ENCODE measurements at places on chromosomes 4 and X.

- DNase-seq: peak; percentile 5
Measured at GRCh38 chr4:103046416-103047290, 27.1 kb upstream of the SLC9B1 start.

DNA sequence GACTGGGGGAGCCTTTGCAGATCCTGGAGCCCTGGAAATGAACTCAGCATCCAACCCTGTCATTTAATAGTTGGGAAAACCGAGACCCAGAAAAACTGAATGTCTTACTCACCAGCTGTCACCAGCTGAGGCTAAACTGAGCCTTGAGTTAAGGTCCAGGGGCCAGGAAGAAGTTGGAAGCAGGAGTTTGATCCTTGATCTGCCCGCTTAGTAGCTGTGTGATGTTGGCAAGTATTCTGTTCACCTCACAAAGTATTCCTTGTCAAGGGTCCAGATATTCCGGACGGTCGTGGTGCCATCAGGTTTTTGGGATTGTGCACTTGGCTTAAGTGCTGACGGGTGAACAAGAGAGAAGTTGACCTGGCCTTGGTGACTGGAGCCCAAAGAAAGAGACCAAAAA, 30.7 kb upstream of the PROM1 start:
- DNase-seq: no peak

DNA sequence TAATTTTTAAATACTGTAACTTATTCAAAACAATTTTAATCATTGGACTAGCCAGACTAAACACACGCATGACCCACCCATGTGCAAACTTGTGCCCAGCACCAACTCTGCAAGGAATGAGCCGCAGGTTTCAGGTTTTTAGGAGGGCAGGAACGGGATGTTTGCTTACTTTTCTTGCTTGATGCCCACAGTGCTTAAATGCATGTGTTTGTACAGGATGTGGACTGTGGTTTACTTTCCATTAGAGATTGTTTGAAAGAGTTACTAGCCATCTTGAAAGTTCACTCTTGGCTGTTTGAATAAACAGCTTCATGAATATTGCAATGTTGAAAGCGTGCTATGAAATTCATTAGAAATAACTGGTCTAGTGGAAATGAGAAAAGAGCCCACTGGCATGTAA, 83.3 kb downstream of the STK32B start:
- no peak for DNase-seq

DNA sequence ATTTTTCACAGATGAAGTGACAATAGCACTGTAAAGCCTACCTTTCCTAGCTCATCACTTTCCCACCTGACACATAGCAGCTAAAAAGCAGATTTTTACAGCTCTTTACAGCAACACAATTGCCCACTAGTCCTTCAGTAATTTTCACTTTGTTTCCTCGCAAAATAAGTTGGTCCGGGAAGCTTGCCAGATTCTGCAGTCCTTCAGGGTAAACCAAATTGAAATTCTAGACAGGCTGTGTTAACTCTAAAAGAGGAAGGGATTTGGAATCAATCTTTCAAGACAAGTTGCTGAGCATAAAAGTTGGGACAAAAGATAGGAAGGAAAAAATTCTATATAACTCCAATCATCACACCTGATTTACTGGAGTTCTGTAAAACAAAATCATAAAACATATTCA, 8.7 kb downstream of the C1QTNF7 start:
- DNase-seq: no peak

DNA sequence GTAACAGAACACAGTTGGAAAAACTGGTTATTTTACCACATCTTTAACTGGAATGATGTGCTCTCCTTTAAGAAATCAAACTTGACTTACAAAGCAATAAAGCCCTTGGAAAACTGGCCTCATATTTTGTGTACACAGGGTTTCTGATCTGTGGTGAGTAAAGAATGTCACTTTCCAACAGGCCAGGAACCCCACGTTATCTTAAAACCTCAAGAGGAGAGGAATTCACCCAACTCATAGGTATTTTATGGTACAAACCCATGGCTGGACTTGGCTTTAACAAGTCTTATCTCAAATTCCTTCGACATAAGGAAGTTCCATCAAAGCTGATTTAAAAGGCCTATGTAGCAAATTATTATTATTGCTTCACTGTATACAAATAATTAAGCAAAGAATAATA, 1735.1 kb downstream of the PCDH7 start:
- DNase-seq: no peak

GRCh38 chrX:130789793-130790192, 113.2 kb downstream of the ENOX2 start:
- DNase-seq: no peak

DNA sequence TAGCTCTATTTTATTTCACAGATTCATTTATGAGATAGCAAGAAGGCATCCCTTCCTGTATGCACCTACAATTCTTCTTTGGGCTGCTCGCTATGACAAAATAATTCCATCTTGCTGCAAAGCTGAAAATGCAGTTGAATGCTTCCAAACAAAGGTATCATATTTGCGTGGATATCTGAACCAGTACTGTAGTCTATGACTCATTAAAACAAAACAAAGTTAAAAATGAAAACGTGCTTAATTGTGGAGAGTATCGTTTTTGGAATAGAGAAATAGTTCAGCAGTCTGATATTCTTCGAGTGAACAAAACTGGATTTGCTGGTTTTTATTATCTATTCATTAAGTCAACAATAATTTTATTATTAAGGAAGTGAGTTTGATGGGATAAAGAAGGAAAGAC, 6.3 kb downstream of the AFP start:
- no peak for DNase-seq

GRCh38 chr4:14177987-14178386, 550.5 kb upstream of the BOD1L1 start:
- DNase-seq: no peak

DNA sequence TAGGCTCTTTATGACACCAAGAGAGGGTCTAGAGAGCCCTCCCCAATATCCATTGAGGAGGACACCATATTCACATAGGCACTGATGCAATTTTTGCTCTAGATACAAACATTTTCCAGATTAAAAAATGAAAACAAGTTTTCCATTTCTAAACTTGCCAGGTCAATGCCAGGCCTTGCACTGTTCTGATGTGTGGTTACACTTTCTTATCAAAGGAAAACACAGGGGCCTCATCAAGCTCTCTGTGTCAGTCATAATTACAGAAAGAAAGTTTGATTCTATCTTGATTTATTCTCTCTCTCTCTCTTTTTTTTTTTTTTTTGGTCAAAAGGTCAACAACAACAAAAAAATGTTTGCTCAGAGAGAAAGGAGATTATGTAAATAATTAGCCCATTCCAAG, 80.2 kb upstream of the ACSL4 start:
- DNase-seq: no peak

GRCh38 chrX:134599184-134599914, 58.9 kb downstream of the PLAC1 start:
- no peak for DNase-seq

GRCh38 chr4:54400188-54400587, 171.1 kb downstream of the PDGFRA start:
- DNase-seq: no peak

GRCh38 chr4:68691186-68691585, 20.7 kb upstream of the UGT2B15 start:
- no peak for DNase-seq

- no peak for DNase-seq
Measured at GRCh38 chr4:87872028-87872427, 39.3 kb downstream of the MEPE start.

DNA sequence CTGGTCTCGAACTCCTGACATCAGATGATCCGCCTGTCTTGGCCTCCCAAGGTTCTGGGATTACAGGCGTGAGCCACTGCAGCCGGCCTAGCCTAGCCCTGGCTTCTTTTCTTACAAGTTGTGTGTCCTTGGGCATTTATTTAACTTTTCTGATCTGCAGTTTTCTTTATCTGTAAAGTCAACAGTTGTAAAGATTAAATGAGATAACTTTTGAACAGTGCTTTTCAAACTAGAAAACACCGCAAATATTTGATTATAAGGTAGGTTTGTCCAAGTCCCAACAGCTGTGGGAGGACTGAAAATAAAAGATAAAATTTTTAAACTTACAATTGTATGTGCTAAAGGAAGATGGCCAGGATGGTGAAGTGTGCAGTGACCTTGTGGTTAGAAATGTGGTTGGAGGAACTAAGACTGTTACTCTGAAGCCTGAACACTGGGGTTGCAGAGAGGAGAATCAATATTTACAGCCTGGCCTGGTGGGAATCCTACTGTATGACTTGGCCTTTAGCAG, 44.8 kb downstream of the GSX2 start:
- DNase-seq: no peak

DNA sequence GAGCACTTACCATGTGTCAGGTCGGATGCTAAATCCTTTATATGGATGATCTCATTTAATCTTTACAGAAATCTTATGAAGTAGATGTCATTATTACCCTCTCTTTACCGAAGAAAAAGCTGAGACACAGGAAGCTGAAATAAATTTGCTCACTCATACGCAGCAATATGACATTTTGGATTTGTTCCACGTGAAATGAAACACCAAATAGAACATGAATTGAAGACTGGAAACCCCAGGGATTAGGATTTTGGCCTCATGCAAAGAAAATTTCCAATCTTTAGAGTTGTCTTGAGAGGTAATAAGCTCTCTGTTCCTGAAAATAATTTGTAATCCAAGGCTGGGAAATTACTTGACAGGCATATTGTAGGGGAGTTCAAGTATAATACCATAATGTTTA, 354.4 kb upstream of the CLNK start:
- no peak for DNase-seq

DNA sequence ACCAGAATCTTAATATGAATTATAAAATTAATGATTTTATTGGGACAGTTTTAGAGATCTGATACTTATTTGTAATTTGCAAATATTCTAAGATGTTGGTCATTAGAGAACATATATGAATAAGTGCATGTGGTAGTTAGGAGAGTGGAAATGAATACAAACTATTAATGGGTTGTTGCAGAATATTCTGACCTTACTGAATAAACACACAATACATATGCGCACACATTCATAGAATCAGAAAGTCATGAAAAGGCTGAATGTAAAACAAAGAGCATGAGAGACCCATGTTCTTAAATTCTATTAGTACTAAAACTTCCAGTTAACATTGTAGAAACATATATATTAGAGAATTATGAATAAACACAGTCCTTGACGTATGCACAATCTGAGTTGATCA, 301.7 kb upstream of the TRAM1L1 start:
- no peak for DNase-seq

GRCh38 chr4:17189401-17189720, 290.9 kb upstream of the LDB2 start:
- DNase-seq: no peak

DNA sequence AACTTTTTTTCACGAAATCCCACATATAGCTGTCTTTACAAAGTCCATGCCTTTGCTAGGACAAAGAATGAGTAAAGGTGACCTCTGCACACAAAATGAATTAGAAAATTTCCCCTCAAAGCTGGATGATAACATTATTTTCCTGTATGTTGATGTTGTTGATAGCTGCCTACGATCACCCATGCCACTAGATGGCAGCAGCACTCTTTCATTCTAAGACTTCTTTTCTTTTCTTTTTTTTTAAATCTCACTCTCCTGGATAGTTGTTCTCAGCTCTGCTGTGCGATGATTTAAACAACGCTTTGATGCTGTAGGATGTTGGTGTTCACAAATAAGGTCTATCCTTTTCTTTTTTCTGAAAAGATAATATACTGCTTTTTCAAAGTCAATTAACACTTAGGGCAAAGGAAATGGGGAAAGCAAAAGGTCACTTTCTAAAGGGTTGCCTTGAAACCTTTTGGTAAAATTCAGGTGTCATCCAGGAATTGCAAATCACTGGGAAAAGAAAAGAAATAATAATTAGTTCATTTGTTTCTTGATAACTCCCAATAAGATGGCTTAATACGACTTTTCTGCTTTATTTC, 266.8 kb downstream of the C4orf33 start:
- DNase-seq: peak; percentile 50

DNA sequence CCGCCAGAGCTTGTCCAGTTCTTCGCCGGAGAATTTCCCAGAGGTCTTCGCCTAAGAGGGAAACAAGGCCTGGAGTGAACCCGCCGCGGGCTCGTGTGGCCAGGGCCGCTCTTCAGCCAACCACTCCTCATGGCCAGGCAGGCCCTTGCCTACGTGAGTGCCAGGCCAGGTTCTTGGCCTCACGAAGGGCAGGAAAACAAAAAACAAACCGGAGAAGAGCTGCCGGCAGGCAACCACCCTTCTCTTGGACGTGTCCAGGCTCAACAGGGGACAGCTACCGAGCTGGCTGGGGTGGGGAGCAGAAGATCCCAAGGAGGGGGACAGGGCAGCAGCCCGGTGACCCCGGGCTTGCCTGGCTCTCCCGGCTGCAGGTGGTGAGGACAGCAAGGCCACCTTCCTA, 13.3 kb downstream of the LRPAP1 start:
- DNase-seq: no peak

DNA sequence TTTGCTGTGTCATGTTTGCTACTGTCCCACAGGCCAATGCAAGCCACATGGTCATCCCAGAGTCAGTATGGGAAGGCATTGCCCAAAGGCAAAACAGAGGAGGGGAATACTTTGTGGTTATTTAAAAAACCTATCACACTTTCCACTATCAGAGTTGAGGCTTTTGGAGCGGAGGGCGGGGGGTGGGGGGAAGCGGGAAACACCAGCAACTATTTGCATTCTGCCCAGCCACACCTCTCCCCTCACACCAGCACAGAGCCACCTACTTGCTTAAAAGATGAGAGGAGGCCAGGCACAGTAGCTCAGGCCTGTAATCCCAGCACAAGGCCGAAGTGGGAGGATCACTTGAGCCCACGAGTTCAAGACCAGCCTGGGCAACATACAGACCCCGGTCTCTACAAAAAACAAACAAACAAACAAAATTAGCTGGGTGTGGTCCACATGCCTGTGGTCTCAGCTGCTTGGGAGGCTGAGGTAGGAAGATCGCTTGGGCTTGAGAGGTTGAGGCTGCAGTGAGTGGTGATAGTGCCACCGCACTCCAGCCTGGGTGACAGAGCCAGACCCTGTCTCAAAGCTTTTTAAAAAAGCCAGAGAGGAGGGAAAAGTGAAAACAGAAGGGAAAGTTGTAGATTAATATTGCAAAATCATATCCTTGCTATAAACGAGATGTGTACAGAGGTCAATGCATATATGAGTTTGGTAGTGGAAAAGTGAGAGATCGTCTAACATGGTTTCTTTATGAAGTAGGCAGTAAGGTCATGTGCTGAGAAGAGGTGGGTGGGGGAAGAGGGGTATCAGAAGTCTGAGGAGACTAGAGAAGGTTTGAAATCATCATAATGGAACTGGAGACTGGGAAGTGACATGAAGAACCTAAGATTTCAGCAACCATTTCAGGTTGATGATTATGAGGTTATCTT, 1.9 kb upstream of the CHST7 start:
- DNase-seq: no peak

- DNase-seq: no peak
Measured at GRCh38 chr4:183249854-183250253, 70.2 kb downstream of the CLDN22 start.

DNA sequence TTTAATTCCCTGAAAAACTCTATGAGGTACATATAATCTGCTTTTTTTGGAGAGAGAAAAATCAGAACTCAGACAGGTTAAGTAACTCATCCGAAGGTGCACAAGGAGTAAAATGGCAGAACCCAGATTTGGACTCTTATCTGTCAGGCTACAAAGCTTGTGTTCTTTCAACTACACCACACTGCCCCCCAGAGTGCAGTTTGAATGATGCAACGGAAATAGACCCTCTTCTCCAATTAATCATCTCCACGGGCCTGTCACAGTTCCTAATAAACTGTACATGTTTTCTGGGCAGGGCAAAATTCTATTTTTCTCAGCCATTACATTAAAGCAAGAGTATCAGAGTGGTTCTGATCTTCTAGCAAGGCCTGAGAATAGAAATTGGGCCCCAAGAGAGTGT, 35.3 kb upstream of the DCX start:
- DNase-seq: peak; percentile 11

- no peak for DNase-seq
Measured at GRCh38 chr4:165873298-165874071, 448 bp downstream of the TLL1 start.

- no peak for DNase-seq
Measured at GRCh38 chr4:163166041-163166579, 580 bp downstream of the NAF1 start.

Measured in iPS DF 6.9 (cell line).